ENCODE measurements at places on chromosomes 1 and 21.

DNA sequence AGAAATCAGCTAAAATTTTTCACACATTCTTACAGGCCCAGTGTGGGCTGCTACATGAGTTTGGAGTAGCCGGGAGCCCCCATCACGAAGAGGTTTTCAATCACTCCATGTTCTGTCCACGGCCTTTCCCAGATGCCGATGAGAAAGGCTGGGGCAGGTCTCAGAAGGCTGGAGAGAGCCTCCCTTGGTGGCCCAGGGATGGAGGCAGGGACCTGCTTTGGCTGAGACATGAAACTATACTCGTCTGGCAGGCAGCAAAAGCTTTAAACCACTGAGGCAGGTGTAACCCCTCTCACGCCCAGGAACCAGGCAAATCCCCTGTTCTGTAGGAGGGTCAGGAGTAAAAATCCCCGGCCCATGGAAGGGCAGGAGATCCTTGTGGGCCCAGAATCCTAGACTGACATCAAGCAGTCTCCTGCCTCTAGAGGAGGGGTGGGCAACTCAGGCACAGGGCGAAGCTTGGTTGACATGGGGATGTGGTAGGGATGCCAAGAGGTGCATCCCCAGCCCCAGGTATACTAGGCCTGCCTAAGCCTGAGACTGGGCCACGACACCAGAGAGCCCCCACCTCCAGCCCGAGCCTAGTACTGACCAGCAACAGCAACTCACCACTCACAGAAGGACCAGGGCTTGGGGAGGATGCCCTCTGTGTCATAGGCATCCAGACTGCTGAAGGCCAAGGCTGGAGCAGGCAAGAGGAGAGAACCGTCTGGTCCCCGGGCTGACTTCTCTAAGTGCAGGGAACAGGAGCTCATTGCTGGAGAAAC, 9.1 kb downstream of the MMEL1 start:
- DNase-seq, result no peak

GRCh38 chr1:119516247-119516646, 9.2 kb downstream of the HSD3B1 start:
- no peak for DNase-seq

GRCh38 chr1:41765152-41765551, 153.6 kb downstream of the HIVEP3 start:
- no peak for DNase-seq

DNA sequence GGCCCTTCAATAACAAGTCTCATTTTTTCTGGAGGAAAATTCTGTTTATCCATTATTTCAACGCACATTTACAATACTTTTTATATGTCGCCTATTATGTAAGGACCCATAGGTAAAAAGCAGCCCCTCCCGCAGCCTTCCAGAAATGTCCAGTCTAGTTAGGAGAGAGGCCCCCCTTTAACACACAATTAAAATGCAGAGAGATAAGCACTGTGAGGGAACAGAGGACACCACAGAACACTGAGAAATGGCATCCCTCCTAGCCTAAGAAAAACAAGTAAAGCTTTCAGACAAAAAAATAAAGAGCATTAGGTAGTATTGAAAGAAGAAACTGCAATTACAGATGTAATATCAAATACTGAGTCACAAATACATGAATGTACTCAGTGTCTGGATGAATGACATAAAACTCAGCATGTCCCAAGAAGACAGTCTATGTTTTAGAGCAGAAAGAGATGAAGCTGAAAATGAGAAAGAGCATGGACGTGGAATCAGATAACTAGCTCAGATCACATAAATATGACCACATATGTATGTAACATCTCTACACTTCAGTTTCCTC, 62.9 kb downstream of the DAB1 start:
- no peak for DNase-seq

DNA sequence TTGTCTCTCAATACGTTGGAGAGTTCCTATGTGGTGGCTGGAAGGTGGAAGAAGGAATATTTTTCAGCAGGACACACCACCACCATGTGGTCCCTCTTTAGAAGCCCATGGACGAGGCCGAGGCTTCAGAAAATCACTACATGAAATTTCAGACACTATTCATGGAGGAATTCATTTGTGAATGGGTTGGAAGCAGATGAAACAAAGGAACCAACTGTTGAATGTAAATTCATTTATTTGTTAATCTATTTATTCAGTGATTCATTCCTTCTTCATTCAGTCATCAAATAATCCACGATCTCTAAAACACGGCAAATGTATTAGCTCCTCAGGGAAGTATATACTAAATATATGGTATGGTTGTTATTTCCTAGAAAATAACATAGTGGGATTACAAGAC, 12.2 kb downstream of the SLC35F3 start:
- DNase-seq, result no peak

DNA sequence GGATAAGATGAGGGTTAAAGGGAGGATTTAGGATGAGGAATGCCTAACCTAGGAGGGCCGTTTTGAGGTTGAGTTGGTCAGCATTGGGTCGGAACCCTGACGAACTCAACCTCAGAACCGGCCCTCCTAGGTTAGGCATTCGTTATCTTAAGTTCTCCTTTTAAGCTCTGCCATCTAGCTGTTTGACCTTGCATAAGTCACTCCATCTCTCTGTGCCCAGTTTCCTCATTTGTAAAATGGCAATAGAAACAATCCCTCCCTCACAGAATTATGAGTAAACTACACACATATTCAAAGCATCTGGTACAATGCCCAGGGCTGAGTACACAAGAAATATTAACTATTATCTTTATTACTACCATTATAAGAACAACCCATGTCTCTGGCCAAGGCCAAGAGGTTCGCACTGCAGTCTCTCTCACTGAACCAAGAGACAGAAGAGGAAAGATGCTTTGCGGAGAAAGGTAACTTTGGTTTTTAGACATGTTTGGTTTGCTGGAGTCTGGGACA, 4.8 kb downstream of the ABCB10 start:
- no peak for DNase-seq

GRCh38 chr1:20248971-20249612, 41.6 kb upstream of the VWA5B1 start:
- DNase-seq, result no peak

- no peak for DNase-seq
These were observed 204.5 kb downstream of the TTLL7 start for GRCh38 chr1:83794384-83794783.

GRCh38 chr1:68969441-68969840, 472.6 kb upstream of the DEPDC1 start:
- DNase-seq, result no peak

GRCh38 chr1:115596080-115596780, 45.5 kb upstream of the VANGL1 start:
- no peak for DNase-seq
